ENCODE measurements at places on chromosomes 11 and 22.

DNA sequence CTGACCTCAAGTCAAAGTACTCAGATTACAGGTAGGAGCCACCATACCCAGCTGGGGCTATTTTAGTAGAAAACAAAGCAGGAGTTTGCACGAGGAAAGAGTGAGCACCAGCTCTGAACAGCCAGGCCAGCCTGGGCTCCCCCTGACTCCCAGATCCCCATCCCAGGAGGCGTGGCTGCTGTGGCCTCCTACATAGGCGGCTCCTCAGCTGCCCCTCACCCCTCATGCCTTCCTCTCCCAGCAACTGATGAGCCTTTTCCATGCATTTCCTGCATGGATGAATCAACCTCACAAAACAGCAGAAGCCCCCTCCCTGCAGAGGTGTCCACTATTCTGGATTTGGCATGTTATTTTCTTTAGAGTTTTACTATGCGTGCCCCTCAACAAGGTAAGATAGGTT, 10.5 kb upstream of the FLRT1 start:
- DNase-seq = peak; percentile 69

- no peak for DNase-seq
These were observed 75.4 kb downstream of the TRIM29 start for GRCh38 chr11:120062561-120062930.

GRCh38 chr11:46392421-46393230, 1.1 kb upstream of the CHRM4 start:
- peak; percentile 92 for DNase-seq

- no peak for DNase-seq
These were observed 1.3 kb downstream of the MRPL23 start for GRCh38 chr11:1948389-1948788.

- no peak for DNase-seq
These were observed 22.3 kb downstream of the DGCR6L start for GRCh38 chr22:20297414-20298109.

DNA sequence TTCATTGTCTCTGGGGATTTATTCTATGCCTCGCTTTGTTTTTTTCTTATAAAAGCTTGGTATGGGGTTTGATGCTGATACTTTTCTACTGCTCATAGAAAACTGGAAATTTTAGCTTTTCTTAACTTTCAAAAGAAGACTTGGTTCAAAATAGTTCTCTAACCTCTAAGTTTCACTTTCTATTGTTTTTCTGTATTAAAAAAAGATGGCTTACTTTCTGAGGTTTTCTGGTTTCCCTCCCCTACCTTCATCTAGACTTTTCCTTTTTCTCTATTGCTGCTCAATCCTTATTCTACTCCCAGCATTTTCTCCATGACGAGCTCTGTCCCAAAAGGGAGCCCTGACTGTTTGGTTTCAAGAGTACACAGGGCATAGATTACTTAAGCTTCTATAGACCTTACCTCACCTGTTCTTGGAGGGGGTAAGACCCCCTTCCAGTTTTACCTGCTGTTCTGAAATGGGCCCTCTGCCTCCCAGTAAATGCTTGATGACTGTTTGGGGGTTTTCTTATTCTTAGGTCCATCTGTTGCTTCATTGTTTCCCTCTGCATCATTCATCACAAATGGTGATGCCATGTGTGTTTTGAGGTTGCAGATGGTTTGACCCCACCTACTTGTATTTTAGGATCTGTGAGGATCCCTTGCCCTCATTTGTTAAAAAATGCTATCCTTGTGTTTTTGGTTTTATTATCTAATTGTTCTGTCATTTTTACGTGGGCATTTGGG, 29.5 kb downstream of the DNHD1 start:
- DNase-seq = no peak

- no peak for DNase-seq
These were observed 11.1 kb downstream of the C11orf91 start for GRCh38 chr11:33689501-33689900.

DNA sequence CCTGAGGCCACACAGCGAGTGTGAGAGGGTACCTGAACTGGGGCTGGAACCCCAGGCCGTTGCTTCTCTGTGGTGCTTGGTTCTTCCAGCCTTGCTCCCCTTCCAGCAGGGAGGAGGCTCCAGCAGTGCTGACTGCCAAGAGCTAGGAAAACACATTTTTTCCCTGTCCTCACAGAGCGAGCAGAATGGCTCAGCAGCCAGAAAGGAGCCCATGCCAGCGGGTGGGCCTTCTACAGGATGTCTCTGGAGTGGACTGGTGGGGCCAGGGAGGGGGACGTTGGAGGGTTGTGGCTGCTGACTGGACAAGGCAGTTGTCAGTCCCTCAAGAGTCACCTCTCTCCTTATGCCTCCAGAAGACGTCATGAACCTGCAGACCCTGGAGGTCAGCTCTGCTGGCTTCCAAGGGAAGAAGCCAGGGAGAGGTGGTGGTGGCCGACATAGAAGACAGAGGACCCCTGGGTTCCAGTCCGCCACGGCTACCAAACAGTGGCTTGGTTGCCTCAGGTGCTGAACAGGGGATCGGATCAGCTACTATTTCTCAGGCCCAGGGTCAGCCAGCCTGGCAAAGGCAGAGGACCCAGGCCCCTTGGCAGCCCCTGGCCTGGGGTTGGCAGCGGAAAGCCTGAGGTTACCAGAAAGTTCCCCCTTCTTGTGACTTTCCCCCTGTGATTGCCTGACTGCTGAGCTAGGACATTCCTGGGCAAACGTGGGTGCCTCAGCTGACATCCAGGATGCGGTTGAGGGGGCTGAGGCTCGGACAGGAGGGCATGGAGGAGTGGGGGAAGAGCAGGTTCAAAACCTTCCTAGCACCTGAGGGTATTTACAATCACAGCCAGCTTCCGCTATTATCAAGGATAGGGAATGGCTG, 3.7 kb downstream of the MAFF start:
- no peak for DNase-seq

Data from WTC11 (cell line).